NCI-H146 (cell line): ENCODE measurements at places on chromosomes 2 and 18.

- DNase-seq = no peak
Observed at GRCh38 chr2:171813126-171813525, 80.9 kb downstream of the SLC25A12 start.

DNA sequence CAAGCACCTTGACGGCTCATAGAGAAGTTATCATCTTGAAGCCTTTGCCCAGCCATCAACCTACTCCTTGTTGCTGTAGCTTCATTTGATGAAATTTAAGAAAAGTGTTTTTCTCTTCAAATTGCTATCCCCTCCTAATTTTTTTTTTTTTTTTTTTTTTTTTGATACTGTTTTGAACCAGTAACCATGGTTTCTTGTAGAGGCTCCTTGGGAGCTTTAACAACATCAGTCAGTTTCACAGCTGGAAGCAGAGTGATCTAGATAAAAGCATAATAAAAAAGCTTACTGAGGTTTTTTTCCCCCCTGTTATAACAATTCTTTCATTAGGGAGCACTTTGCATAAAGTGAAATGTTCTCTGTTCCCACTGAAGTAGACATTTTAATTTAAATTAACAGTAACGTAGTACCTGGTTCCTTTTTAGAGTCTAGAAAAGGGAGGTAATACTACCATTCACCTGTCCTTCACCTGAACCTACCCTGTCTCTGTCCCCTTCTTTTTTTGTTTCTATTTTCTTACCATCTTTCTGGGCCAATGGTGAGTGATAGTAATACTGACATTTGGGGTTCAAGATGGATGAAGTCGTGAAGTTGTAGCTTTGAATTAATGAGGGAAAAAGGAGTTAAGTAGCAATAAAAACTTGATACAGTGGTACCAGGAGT, 101.5 kb downstream of the NCOA1 start:
- DNase-seq = no peak

- no peak for DNase-seq
Observed at GRCh38 chr2:102337481-102338386, 17.9 kb upstream of the IL18R1 start.

- DNase-seq = no peak
Observed at GRCh38 chr18:50805732-50806131, 14.1 kb downstream of the MRO start.

DNA sequence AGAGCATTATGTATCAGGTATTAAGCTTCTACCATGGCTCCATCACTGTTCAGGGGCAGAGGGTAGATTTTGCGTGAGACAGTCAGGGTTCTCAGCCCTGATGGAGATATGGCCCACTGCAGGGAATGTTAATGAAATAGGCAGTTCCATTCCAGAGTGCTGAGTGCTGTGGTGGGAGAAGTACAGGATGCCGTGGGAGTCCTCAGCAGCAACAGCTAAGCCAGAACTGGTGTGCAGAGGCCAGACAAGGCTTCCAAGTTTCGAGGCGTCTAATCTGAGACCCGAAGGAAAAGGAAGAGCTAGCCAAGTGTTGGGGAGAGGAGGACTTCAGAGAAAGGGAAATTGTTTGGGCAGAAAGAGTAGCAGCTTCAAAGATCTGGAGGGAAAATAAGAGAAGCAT, 30.2 kb upstream of the MAPRE2 start:
- no peak for DNase-seq

- no peak for DNase-seq
Observed at GRCh38 chr2:134338208-134338607, 84.3 kb downstream of the MGAT5 start.

DNA sequence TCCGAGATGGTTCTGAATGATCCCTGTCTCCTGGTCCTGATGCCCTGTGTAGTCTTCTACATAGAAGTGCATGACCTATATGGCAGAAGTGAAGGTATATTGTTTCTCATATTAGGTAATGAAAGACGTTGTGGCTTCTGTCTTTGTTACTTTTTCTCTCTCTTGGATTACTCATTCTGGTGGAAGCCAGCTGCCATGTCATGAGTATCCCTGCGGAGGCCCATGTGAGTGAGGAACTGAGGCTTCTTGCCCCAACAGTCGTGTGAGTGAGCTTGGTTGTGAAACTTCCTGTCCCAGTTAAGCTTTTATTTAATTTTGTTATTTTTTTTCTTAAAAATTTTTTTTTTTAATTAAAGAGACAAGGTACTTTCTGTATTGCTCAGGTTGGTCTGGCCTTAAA, 134.7 kb downstream of the UBR3 start:
- no peak for DNase-seq

DNA sequence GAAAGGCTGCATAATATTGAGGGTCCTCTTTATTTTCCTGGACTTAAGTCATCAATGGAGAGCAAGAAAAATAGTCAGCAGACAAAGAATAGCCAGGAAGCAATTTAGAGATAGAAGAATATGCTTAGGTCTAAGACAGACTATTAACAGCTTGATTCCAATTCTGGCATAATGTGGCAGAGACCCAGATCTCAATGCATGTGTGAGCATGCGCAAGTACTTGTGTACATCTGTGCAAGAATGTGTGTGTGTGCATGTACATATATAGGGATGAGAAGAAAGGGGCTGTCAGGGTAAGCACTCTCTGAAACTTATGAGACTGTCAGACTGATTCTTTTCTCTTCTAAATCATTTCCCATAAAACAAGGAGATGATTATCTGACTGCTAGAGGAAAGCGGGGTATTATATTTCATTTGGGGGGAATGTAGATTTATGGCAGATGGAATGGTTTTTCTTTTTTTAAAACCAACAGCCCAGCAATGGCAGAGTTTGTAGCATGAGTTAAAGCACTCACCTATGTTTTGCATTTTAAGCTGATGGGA, 381.3 kb upstream of the SPRED2 start:
- no peak for DNase-seq

DNA sequence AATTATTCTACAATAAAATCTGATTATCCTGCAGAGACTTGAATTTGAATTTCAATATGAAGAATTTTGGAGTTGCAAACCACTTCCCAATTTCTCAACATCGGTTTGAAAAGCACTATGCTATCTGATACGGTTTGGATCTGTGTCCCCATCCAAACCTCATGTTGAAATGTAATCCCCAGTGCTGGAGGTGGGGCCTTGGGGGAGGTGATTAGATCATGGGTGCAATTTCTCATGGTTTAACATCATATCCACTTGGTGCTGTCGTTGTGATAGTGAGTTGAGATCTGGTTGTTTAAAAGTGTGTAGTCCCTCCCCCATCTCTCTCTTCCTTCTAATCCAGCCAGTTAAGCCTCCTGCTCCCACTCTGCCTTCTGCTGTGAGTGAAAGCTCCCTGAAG, 205.7 kb downstream of the NBAS start:
- no peak for DNase-seq

DNA sequence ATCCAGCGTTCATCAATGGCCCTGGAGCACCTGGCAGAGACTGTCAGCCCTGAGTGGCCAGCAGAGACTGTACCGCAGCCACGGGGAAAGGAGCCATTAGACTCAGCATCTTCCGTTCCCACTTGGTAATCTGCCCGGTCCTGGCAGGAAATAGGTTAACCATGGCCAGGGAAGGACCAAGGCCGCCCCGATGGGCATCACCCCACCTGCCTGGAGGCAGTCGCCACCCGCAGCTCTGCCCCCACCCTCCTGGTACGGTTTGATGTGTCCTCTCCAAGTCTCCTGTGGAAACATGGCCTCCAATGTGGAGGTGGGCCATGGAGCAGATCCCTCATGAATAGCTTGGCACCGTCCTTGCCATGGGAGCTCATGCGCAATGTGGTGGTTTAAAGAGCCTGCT, 75.3 kb downstream of the RTP5 start:
- no peak for DNase-seq

DNA sequence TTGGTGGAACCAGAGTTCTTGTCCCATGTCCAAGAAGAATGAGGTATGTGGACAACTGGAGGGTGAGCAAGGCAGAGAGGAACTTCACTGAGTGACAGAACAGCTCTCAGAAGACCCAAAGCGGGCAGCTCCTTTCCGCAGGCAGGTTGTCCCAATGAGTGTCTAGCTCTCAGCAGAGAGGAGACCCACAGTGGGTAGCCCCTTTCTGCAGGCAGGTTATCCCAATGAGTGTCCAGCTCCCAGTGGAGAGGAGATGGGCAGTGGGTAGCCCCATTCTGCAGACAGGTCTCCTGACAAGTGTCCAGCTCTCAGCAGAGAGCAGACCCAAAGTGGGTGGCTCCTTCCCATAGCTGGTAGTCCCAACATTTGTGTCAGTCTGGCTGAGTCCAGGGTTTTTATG, 69.6 kb downstream of the SRBD1 start:
- no peak for DNase-seq

- DNase-seq = no peak
Observed at GRCh38 chr2:83782122-83782521, 677.0 kb downstream of the SUCLG1 start.

GRCh38 chr2:60554646-60555065, 1.2 kb upstream of the BCL11A start:
- peak; percentile 19 for DNase-seq

- DNase-seq = peak; percentile 47
Observed at GRCh38 chr2:236343400-236344161, 79.4 kb upstream of the ASB18 start.

- DNase-seq = no peak
Observed at GRCh38 chr2:238821391-238821790, 26.5 kb upstream of the TWIST2 start.

- no peak for DNase-seq
Observed at GRCh38 chr2:202564226-202564625, 70.5 kb upstream of the FAM117B start.

DNA sequence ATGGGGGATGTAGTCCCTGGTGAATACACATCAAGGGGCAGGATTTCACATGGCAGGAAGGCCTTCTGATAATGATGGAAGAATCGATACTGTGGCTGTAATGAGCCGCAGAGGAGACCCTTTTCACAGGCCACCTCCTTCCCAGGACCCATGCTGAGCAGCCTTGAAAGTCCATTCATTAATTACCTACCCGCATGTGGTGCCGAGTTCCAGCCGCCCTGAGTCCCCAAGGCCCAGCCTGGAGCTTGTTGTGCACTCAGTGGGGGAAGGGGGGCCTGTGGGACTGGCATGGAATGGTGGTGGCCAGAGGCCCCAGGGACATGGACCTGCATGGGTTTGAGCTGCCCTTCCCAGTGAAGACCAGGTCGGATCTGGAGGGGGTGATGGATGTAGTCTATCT, 25.5 kb downstream of the ASB18 start:
- no peak for DNase-seq

GRCh38 chr2:61520261-61520660, 17.9 kb downstream of the XPO1 start:
- DNase-seq = no peak

DNA sequence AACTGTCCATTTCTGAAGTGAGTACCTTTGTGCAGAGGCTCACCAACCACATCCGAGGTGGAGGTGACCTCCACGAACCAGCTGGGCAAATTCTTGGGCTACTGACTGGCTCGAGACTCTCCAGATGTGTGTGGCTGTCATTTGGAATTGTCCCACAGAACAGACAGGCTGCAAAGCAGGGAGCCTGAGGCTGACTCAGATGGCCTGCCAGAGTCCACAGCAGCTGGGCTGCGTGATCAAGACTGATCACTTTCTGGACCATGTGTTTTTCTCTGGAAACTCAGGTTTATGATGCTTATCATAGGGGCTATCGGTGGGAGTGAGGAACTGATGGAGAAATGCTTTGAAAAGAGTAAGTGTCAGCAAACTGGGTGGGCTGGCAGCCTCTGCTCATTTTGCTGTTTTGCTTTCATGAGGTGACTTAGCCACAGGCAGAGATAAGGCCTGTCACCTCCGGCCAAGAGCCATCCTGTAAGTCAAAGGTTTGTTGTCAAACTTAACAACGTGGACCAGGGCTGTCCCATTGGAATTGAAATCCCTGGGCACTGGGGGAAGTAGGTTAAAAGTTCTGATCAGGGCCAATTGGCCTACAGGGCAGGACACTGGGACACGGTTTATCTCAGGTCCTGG, 120.4 kb downstream of the LIPG start:
- DNase-seq = no peak

GRCh38 chr2:39629646-39630045, 36.1 kb upstream of the TMEM178A start:
- DNase-seq = no peak

DNA sequence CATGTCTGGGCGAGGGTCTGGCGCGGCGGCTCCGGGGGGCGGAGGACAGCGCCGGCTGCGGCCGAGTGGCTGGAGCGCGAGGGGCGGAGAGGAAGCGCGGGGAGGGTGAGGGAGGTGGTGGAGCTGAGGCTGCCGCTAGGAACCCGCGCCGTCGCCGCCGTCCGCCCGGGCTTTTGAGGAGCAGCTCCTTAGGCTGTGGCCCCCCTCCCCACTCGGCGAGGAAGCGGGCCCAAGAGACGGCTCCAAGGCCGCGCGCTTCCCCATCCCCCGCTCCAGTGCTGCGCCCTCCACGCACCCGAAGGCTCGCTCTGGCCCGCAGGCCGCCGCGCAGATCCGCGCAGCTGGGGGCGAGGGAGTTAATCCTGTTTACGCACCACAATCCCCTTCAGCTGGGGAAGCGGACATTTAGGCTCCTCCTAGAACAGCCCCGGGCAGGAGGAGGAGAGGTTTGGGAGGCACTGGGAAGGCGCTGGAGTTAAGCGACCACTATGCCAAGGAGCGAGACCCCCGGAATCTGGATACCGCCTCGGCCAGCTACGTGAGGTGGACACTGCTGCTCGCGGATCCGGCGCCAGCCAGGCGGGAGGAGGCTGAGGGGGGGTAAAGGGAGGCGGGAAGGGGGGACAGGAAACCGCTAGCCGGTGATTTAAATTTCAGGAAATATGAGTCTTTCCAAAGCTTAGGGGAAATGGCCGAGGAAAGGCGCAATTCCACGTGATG, at the start of gene CNRIP1:
TSS of gene CNRIP1 (minus strand) at position 552 of the 720 bp plus-strand sequence. CDS start at position 3, 549 bp downstream.
- DNase-seq = peak; percentile 82

GRCh38 chr18:62982600-62983251, 267.4 kb downstream of the PHLPP1 start:
- peak; percentile 67 for DNase-seq

DNA sequence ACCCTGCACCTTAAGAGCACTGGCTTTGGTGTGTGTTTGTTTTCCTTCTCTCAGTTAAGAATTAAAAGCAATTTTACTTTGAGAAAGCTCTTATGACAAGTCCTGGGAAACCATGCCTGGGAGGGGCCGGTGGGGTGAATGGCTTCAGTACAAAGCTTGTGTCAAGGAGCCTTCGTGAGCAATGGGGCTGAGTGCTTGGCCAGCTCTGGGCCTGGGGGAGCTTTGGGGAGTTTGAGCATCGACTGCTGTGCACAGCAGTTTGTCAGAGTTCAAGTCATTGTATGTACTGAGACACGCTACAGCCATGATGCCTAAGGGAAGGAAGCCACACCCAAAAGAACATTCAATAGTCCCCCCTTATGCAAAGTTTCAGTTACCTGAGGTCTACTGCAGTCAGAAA, 75.8 kb downstream of the ARHGEF4 start:
- no peak for DNase-seq

DNA sequence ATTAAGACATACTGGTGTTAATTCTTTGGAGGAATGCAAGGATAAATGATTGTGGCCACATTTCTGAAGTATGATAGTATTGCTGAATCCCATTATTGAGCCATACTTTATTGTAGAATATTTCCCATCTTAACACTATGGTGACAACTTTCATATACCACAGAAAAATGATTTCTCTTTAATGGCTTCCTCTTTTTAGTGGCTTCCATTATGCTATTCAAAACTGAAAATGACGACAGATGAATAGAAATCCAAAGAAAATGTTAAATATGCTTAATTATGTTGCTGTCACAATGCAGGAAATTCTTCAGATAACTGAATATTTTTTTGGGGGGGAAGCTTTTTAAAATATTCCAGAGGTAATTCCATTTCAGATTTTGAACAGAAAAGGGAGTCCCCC, 88.9 kb upstream of the TMEM200C start:
- DNase-seq = no peak
